ENCODE measurements at places on chromosomes 4 and X.

GRCh38 chrX:19660604-19661255, 145.4 kb upstream of the MAP3K15 start:
- no peak for DNase-seq

- DNase-seq: no peak
Observed at GRCh38 chrX:116285501-116285900, 115.0 kb downstream of the AGTR2 start.

- DNase-seq: no peak
Observed at GRCh38 chrX:108223585-108223984, 132.0 kb downstream of the ATG4A start.

- DNase-seq: no peak
Observed at GRCh38 chr4:41256740-41257256, at the start of gene UCHL1. TSS of gene UCHL1 (plus strand) at chr4:41256928. CDS start at chr4:41256977, 49 bp downstream.
